ENCODE measurements at places on chromosomes 7 and 10.

DNA sequence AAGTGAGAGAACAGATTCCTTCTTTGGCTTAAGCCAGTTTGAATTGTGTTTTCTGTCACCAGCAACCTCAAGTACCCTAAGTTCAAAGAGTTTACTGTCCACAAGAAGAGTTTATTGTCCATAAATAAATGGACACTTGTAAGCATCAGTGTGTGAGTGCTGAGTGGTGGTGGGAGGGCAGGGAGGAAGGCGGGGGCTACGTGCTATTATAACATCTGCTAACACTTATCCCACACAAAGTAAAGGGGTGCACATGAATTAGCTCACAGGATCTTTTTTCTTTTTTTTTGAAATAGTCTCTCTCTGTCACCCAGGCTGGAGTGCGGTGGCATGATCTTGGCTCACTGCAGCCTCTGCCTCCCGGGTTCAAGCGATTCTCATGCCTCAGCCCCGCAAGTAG is 87.2 kb downstream of the MICALL2 start:
- DNase-seq, result no peak

GRCh38 chr10:49080965-49081364 is 34.4 kb downstream of the VSTM4 start:
- no peak for DNase-seq

GRCh38 chr10:57815949-57816348 is 451.7 kb downstream of the IPMK start:
- no peak for DNase-seq

DNA sequence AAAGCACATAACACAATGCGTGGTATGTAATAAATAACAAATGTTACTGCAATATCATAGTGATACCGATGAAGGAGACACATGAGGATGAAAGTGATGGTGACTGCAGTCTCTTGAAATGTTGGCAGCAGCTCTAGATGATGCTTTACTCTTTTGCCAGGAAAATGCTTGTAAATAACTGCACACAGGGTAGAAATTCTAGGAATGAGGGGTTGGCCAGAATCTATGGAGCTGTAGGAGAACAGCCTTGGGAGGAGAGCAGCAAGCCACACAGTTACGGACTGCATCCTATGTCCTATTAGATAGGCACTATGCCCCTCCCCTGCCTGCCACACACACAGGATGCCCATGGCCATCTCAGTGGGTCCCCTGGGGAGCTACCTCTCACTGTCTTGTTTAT is 97.6 kb upstream of the GSDME start:
- DNase-seq, result no peak

- DNase-seq, result no peak
Measured at GRCh38 chr7:29976673-29977415, 12.8 kb downstream of the SCRN1 start.

GRCh38 chr7:148337246-148337965 is 253.2 kb upstream of the C7orf33 start:
- DNase-seq, result no peak

DNA sequence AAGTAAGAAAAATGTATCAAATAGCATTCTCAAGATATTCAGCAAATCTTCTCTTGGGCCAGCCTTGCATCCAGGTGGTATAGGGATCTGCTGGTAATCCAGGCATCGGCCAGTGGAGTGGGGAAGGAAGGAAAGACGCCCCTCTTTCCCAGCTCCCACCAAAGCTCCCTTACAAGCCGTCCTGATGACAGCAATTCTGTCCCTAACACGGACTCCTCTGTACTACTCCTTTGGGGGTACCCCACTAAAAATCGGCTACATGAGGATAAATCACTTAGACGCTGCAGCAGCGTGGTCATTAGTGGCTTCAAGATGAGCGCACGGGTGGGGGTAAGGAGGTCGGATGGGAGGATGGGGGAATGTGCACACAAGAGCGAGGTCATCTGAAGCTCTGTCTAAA is 24.7 kb upstream of the NUB1 start:
- no peak for DNase-seq

DNA sequence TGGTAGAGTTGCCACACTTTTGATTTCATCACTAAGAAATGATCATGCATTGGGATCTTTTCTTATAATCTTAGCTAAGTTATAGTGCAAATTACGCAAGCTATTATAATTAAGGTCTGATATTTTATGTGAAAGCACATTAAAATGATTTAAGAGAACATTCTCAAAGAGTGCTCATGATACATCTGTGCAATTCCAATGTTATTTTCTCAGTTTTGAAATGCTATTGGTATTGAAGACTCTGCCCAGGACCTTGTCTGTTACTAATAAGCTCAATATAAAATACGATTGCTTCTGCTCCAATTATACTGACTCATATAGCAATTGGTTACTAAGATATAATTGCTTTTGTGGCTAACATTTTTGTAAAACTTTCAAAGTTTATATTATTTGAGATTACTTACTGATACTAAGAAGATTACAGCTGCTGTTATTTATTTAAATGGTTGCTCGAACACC is 180.9 kb downstream of the ADAM12 start:
- no peak for DNase-seq

DNA sequence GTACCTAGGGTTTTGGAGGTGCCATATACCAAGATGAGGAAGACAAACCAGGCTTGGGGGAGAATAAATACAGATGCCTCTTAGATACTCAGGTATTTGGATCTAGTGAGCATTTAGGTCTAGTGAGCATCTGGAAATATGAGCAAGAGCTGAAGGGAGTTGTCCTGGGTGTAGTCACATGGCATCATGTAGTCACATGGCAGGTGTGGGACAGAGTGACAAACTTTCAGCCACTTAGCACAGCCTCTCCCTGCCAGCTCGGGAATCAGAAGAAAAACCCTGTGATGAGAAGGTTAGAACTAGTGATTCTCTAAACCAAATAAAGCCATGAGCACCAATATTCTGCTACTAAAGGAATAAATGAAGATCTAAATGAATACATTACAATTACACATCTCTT is 24.3 kb downstream of the RGR start:
- no peak for DNase-seq
